Adipocyte (in vitro differentiated cells): ENCODE measurements at places on chromosomes 1 and 21.

- peak; percentile 51 for DNase-seq
Measured at GRCh38 chr1:210726621-210727020, 397.9 kb downstream of the HHAT start.

DNA sequence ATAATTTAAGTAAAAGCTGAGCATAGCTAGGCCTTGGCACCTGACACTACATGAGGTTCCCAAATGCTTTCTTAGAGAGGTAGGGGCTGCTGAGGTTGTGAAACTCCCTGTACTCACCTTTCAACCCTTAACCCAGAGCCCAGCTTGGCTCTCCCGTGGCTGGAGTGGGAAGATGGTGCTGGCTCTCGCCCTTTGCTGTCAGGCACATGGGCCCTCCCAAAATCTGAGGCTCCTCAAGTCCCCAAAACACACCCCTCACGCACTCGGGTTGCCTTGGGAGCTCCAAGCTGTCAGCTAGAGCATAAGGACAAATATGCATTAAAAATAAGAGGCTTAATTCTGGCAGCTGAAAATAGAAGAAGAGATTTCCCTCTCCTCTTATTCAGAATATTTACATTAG lies 46.7 kb upstream of the PLPPR4 start:
- no peak for DNase-seq

DNA sequence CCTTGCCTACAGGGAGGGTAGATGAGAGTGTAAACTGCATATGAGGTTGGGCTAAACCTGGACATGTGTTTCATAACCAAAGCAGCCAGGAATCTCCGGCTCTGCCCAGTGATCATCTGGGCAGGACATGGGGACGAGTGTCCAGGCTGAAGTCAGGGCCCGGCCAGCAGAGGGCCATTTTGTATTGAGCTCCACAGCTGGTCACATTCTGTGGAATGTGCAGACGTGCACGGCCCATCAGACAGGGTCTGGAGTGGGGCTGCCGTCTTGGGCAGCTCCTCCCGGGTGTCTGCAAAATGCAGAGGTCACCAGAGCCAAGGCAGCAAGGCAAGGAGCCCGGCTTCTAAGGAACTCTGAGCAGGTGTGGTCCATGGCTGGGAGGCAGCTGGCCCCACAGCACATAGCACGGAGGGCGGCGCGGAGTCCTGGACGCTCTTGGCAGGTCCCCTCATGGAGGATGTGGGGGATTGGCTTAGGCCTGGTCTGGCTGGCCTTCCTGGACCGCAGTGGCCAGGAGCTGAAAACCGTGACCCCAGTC lies 6.2 kb downstream of the LRRC3 start:
- DNase-seq: no peak

- no peak for DNase-seq
Measured at GRCh38 chr1:6292102-6292501, 31.2 kb upstream of the GPR153 start.

GRCh38 chr21:45531393-45532215 lies 10.6 kb downstream of the SLC19A1 start:
- no peak for DNase-seq

- DNase-seq: no peak
Measured at GRCh38 chr1:71097428-71097827, 16.6 kb upstream of the ZRANB2 start.

GRCh38 chr1:68984289-68984688 lies 487.4 kb upstream of the DEPDC1 start:
- no peak for DNase-seq
